ENCODE measurements at places on chromosomes 6 and 20.

DNA sequence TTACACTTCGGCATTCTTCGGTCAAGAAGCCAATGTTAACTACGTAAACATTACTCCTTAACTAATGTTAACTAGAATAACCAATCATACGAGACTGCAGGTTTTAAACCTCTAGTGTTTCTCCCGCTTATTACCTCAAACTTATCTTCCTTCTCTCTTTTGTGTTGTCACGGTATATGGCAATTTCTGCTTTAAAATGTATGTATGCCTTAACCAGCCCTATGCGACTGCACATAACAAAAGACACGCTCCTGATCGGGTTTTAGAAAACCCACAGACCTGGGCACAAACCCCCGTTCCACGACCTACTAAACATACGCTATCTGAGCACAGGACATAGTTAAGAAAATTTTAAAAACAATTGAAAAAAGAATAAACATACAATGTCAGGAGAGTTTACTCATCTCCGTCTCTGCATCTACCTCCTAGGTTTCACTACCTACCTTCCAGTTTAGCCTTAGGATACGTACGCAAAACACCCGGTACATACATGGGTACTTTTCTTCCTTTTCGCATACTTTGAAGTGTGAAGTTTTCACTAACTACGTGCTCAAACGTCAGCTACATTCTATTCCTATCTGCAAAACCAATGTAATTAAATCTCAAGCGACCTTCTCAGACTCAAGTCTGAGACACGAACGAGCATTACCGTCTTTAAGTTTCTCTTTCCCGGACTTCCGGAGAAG lies 1.1 kb downstream of the CD164 start:
- no peak for DNase-seq

DNA sequence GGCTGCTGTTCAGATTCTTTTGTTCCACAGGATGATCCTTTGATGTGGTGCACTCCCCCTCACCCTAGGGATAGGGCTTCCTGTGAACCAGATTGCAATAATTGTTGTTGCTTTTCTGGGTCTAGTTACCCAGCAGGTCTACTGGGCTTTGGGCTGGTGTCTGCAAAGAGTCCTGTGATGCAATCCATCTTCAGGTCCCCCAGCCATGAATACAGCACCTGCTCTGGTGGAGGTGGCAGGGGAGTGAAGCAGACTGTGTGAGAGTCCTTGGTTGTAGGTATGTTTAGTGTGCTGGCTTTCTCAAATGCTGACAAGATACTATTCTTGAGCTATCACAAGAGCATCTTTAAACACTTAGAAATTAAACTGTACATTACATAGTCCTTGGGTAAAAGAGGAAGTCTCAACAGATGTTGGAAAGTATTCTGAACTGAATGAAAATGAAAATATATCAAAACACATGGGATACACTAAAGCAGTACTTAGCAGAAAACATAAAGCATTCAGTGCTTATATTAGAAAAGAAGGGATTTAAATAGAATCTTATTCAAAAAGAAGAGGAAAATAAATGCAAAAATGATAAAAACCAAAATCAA lies 49.1 kb upstream of the CCR6 start:
- no peak for DNase-seq

DNA sequence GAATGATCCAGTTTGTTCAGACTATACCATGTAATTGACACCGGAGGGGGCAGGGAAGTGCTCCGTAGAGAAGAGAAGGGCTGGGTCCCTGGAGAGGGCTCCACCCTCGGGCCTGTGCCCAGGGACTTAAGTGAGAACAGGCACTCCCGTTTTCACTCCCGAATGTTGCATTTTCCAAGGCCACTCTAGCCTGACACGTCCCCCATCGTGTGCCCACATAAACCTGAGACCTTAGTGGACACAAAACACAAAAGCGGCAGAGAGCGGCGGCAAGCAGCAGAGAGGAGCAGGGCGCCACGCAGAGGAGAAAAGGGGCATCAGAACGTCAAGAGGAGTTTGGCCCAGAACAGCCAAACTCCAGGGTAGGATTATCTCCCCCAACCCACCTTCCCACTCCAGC lies 1405.1 kb downstream of the GRIK2 start:
- no peak for DNase-seq

DNA sequence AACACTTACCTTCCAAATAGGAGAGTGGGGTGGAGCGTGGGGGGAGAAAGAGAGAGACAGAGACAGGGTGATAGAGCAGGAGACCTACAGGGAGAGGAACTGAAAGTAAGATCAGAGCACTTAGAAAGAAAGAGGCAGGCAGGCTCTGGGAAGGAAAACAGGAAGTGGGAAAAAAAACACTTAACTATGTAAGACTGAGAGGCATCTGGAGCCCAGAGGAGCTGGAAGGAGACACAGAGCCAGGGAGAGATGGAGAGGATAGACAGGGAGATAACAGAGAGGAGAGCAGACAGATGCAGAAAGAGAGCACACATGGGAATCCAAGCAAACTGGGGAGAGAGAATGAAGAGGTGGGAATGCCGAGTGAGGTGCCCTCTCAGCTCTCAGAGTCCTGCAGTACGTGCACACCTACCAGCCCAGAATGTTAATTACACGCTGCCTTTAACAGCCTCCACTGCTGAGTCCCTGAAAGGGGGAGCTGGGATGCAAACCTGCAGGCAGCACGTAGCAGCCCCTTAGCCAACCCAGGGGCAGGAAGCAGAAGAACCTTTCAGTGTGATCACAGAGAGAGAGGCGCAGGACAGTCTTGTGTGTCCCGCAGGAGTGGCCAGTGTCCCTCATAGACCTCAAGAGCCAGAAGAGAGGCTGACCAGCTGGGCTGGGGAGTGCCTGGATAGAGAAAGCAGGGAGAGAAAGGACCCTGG lies 132.7 kb upstream of the LRFN2 start:
- DNase-seq: no peak

DNA sequence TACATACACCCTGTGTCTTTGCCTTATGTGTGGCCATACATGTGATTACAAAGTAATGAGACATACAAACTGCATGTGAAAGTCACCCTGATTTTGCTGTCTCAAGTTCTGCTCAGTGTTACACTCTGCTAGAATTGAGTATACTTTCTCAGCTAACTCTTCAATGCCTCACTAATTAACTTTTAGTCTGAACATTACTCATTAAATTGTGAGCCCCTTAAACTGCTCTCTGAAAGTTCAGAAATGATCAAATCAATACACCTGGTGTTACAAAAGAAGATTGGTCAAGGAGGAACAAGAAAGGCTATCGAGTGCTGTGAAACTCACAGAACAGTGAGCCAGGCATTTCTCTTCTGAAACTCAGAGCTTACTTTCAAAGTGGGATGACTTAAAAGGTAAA lies 71.3 kb downstream of the MKKS start:
- no peak for DNase-seq

DNA sequence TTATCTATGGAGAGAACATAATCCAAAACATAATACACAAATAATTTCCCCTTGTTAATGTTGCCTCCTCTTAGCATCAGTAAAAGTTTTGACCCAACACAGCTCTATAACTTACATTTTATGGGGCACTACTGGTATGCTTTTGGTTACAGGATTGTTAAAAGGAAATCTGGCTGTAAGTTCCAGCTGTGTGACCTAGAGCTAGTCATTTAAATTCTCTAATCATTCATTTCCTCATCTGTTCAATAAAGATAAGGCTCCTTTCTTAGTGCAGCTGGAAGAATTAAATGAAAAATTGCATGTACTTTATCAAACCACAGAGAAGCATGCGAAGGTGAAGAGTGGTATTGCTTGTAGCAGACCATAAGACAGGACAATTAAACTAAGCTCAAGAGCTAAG lies 4.6 kb downstream of the SLC17A2 start:
- no peak for DNase-seq

GRCh38 chr6:5905431-5906339 lies 101.0 kb downstream of the NRN1 start:
- no peak for DNase-seq

GRCh38 chr6:14290772-14291330 lies 173.3 kb downstream of the CD83 start:
- DNase-seq: no peak

DNA sequence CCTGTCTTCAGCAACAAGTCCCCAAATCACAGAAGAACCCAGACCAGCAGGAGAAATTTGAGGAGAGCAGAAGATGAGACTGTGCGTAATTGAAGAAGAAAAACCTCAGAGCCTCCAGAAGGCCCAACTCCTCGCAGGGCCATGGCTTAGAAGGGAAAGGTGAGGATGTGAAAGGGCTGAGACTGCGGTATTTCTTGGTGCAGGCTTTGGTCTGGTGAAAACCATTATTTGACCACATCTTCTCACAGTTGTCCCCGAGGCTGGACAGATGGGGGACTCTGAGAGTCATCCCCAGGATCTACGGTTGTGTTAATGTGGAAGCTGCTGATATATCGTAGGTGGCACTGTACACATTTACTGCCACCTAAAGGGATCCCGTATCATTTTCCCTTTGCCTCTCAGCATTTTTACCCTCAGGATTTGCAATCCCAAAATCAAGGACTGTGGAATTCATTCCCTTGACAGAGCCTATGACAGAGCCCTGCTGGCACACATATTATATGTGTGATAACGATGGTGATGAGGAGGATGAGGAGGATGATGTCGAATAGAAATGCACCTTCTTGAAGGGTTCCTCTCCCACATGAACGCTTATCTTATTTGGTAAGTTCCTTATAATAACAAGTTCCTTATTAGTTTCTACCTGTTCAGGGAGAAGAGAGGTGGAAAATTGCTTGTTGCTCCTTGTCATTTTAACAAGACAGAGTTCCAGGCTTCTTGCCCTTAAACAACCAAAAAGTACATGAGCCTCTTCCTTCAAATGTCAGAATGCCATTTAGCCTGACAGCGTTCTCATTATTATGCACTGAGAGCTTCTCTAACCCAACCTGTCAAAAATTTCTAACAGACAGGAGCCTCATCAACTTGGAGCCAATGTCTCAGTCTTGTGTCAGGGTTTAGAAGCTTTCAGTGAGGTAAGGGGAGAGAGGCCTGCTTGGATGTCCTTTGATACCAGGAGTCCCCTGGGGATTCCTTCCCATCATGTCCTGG lies 135.8 kb downstream of the PXDC1 start:
- DNase-seq: no peak

- DNase-seq: no peak
Observed at GRCh38 chr6:15790116-15790515, 127.3 kb upstream of the DTNBP1 start.

- no peak for DNase-seq
Observed at GRCh38 chr6:34179106-34179720, 33.3 kb upstream of the GRM4 start.

GRCh38 chr6:73074175-73074574 lies 151.1 kb downstream of the KHDC1L start:
- DNase-seq: no peak

DNA sequence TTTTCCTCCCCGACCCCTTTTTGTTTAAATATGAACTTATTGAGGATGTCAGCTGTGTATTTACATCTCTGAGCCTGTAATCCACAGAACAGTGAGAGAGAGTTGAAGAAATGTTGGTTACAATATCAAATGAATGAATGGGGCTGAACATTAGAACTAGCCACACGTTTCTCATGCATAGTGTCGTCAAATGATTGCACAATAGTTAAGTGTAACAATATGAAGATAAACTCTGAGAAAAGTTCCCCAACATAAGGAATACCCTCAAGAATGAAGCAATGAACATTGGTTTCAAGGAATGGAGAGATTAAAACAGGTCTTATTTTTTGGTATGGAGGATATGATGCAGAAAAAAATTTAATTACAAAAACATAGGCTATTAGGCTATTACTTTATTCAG lies 100.5 kb upstream of the DTNBP1 start:
- no peak for DNase-seq

- DNase-seq: no peak
Observed at GRCh38 chr6:13863699-13864155, 49.4 kb upstream of the MCUR1 start.

DNA sequence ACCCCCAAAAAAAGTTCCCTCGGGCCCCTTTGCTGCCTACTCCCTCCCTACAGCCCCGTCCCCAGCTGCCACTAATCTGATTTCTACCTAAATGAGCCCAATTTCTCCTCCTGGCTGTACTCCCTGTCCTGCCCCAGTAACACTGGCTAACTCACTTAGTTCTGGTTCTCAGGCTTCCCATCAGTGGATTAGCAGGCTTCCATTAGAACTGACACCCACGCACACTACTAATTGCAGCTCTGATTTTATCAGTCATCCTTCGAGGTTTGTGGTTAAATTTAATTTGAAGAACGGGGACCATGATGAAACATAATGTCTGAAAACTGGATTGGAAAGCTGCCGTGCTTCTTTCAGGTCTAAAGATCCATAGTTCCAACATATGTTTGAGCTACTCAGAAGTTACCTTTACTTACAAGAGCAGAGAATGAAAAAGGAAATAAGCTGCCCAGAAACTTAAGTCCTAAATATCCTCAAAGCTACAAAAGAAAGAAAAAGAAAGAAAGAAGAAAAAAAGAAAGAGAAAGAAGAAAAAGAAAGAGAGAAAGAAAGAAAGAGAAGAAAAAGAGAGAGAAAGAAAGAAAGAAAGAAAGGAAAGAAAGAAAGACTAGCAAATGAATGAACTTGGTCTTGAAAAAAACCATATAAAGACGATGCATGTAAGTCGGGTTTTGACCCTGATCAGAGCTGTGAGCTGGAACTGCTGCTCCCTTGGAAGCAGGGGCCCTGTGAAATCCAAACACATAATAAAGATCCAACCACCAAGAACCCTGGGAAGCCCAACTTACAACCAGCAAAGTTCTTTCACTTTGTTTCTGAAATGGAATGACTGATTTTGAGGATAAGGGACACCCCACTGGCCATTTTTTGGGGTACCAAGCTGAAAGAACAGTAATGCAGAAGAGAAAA lies 51.7 kb downstream of the CNKSR3 start:
- no peak for DNase-seq

GRCh38 chr20:3218307-3218988 lies 9.2 kb downstream of the ITPA start:
- DNase-seq: peak; percentile 24

DNA sequence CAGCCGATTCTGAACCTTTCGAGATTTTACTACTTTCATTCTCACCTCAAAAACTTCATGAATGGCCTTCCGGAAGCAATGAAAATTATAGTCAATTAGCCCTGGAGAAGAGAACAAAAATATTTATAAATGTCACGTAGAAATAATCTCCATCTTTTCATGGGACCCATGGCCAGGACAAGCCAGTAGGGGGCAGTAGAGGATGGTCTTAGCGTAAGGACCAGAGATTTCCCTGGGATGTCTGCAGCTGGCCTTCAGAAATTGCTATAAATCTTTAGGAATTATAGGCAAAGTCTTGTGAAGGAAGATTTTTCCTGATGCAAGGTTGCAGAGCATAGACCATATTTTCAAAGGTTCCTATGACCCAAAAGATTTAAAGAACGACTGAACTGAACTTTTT lies 15.6 kb upstream of the UBE2J1 start:
- DNase-seq: peak; percentile 22

GRCh38 chr6:125781314-125781868 lies 9.4 kb upstream of the NCOA7 start:
- DNase-seq: peak; percentile 68

DNA sequence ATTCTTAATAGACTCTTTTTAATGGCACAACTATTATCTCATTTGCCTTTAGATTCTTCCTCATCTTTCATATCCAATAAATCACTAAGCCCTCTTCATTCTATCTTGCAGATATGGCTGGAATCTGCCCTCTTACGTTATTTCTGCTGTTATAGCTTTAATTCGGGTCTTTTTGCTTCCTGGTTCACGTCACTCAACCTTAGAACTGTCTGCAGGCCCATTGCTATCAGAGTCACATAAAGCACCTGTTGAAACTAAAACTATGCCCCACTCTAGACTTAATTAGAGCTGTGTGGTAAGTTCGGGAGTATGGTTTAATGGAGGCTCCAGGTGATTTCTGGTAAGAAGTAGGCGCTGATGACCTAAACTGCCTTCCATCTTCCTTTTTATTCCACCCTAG lies 988 bp downstream of the QRSL1 start:
- no peak for DNase-seq

- DNase-seq: no peak
Observed at GRCh38 chr6:72272958-72273357, 348.9 kb upstream of the KCNQ5 start.
